Stimulated activated CD8-positive, alpha-beta memory T cell treated with anti-CD3 and anti-CD28 coated beads, Interleukin-4, amount 100 ng/mL, for 1 hour (primary cell): ENCODE measurements at places on chromosomes 5 and 9.

DNA sequence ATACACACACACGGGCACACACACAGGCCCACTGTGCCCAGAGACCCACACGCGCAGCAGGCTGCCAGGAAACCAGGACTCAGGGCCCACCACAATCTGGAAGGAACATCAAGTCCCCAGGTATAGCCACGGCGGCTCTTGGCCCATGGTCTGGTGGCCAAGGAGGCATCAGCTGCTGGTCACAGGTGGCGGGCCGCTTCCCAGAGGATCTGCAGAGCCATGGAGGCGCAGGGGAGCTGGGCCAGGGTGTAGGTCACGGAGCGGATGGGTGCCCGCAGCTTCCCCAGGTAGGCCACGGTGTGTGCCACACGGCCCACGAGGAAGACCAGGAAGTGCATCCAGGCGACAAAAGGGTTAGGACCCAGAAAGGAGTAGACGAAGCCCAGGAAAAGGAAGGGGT, 13.4 kb downstream of the PTGES start:
- no peak for DNase-seq

- no peak for DNase-seq
These were observed 2.4 kb downstream of the RASEF start for GRCh38 chr9:83060556-83060955.

- DNase-seq, result no peak
These were observed 43.6 kb upstream of the ZBTB43 start for GRCh38 chr9:126761274-126761673.

DNA sequence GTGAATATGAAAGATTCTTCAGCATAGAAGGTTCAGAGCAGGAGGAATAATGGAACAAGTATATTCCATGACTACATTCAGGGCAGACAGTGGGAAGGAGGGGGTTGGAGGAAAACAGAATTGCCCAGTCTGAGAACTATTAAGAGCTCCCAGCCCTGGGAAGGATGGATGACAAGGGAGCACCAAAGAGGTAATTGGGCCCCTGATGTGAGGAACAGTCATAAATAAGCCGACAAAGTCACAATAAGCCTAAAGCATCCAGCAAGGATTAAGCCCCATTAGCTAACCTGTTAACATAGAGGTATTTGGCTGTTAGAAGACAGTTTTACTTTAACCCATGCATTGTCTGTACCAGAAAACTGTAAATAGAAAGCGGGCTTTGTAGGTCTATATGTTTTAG, 348.7 kb upstream of the SEMA6A start:
- DNase-seq, result no peak

DNA sequence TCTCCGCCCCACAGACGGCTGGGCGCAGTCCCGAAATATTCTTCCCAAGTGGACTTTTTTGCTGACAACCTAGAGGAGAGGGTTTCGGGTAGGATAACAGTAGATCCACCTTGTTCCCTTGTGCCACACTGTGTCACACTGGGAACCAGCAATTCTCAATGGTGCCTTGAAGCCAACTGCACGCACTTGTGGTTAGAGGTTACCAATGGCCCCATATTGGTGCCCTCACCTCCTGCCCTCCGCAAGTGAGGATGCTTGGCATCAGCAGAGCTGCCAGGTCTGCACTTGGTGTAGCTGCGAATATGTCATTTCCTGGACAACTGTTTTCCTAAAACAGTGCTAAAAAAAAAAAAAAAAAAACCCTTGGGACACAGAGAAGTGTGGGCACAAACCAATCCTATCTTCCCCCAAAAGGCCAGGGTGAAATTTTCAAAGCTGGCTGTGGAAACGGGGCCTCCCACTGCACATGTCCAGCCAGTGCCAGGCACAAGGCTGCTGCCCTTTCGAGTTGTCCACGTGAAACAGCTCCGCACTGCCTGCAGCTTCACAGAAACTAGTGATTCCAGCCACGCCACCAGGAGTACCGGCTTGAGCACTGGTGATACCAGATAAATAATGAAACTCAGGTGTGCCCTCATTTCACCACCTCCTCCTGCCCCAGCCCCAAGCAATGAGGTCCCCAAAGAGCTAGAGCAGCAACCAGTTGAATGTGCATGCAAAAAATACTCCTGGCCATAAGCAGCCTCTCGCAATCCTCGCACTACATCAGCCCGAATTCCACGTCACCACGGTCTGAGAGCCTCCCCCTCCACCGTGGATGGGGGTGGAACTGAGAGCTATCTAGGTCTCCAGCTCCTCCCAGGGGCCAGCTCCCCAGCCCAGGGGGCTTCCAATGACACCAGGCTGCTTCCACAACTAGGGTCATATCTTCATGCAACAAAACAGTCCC, 51.2 kb downstream of the USP20 start:
- no peak for DNase-seq

DNA sequence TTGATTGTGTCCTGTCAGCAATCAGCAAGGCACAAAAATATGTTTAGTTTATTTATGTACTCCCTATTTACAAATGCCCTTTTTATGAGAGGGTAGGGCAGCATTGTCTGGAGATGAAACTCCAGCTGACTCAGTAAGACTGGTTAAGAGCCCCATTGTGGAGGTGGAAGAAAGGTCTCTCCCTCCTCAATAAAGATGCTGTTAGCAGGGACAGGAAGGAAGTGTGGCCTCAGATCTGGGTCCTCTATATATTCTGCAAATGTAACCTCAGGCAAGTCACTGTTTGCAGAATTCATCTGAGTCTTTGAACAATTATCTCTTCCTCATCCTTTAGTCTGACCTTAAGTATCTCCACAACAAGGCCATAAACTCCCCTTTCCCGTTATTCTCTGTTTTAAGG, 48.3 kb upstream of the TRAF1 start:
- no peak for DNase-seq

DNA sequence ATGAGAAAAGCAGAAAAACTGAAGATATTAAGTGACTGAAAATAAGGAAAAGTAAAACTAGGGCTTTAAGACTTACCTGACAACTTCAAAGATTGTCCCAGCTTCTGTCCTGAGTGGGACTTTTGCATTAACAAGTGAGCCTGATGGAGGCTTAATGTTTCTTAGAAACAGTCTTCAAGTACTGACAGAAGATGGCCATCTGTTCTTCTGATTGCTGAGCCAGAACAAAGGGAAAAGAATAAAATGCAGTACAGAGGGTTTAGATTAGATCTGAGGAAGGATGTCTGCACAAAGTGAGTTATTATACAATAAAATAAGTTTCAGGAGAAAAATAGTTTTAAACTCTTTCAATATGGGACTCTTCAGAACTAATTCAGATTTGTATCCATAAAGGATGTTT, 500.7 kb downstream of the CETN3 start:
- DNase-seq, result no peak

DNA sequence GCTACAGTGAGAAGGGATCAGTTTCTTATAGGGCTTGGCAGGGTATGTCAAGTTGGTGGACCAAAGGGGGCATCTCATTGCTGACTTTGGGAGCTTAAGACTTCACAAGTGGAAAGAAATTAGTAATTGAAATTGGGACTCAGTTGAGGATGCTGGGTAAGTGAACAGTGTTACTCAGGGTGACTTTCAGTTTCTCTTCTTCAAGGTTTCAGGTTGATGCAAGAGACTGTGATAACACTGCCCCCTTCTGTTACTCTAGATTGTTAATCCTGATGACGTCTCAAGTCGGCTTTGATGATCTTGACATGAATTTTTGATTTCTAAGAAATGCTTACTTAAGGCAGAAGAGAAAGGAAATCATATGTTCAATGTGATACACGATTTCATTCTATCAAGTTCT, 21.3 kb downstream of the KCTD16 start:
- DNase-seq, result no peak

GRCh38 chr5:74952406-74952805, 86.2 kb upstream of the FAM169A start:
- no peak for DNase-seq

GRCh38 chr5:74266836-74267235, 373.7 kb downstream of the ENC1 start:
- no peak for DNase-seq

GRCh38 chr5:89270901-89271300, 387.9 kb upstream of the MEF2C start:
- no peak for DNase-seq

DNA sequence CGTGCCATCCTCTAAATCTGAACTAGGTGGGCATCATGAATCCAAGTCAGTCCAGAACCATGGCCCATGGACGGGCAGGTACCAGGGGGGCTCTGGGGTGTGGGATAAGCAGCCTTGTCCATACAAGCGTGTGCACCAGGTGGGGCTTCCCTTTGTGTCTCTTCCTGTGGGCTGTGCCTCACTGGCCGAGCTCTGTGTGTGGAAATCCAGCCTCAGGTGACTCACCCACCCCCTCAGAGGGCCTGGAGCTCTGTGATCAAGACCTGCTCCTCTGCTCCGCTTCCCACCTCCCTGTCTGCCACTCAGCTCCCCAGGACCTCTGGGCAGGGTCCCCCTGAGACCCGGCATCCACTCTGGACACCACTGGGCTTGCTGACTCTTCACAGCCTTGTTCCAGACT, 33.0 kb downstream of the GADD45G start:
- no peak for DNase-seq

DNA sequence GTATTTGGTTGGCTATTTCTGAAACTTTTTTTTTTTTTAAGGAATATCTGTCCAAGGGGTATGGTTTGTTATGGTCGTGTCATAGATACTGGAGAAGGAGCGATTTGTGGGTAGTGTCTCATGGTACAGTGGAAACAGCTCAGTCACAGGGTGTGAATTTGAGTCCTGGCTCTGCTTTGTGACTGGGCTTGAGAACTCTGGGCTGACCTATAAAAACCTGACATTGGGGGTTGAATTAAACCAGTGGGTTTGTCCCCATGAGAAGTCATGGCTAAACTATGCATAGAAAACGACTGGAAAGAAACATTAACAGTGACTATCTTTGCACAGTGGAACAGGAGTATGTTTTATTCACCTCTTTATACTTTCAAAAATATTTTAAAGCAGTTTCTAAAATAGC, 54.7 kb downstream of the MACROH2A1 start:
- no peak for DNase-seq

DNA sequence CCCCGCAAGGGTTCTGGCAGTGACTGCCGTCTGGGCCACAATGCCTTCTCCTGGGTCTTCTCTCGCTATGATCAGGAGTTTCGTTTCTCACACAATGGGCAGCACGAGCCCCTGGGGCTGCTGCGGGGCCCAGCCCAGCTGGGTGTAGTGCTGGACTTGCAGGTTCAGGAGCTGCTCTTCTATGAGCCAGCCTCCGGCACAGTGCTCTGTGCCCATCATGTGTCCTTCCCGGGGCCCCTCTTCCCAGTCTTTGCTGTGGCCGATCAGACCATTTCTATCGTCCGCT, 7.0 kb downstream of the HDHD3 start:
- no peak for DNase-seq

GRCh38 chr5:36519881-36520280, 86.5 kb upstream of the SLC1A3 start:
- DNase-seq, result no peak

- DNase-seq, result no peak
These were observed 1.1 kb upstream of the MAT2B start for GRCh38 chr5:163504079-163504931.

DNA sequence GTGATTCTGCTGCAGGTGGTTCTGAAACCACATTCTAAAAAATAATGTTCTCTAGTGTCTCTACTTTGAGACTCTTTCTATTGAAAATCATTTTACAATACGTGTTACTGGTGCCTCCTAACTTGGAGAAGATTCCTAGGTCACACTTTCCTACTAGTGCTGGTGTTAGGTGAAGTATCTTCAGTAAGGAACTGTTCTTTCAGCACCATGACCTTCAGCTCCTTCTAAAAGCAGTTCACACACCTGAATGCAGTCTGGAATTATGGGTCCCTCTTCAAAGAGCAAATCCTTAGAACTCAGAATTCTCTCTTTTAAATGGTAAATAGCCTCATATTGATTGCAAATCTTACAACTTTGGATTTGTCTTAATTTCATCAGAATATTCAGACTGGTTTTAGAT, 10.6 kb upstream of the DPYSL3 start:
- no peak for DNase-seq

- no peak for DNase-seq
These were observed 4.9 kb downstream of the SH3GLB2 start for GRCh38 chr9:129023036-129023907.

DNA sequence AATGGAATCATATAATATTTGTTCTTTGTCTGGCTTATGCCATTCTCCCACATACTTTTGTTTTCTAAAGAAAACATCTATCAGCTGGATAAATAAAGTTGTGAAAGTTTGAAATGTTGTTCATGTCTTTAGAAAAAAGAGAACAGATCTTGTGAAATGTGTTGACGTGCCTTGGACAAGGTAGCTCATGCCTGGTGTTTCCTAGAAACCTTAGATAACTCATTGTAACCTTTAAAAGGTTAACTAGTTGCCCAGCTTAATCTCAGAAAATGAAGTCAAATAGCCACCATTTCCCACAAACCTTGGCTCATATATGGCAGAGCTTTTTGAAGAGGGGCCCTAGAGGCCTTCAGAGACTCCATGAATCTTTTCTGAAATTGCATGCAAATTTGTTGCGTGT, 15.3 kb downstream of the CDO1 start:
- DNase-seq, result no peak

DNA sequence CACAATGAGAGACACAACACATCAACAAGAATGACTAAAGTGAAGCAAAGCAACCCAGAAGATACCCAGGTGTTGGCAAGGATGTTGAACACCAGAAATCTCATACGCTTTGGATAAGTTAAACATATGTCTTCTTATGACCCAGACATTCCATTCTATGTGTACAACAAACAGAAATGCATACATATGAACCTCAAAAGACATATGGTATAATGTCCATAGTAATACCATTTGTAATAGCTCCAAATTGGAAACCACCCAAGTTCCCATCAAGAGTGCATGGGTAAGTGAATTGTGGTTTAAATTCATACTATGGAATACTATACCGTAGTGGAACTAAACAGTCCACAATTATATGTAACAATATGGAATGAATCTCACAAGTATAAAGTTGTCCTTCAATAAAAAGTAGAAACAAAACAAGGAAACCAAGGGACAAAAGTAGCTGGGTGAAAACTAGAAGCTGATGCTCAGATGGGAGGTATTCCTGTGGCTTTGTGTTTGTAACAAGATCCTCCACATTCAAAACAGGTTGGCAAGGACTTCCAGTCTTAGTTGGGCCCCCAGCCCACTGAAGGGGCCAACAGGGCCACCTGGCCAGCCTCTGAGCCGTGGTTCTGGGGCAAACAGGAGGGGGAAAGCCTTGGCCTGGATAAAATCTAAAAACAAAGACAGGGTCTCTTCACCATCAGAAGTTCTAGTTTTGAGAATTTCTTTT, 171.8 kb upstream of the PITX1 start:
- DNase-seq, result no peak

- no peak for DNase-seq
These were observed 37.6 kb downstream of the EHMT1 start for GRCh38 chr9:137656416-137656815.
